Uterus (tissue), 4 donors: ENCODE measurements at places on chromosomes 7 and 10. TPM values are rescaled to one million over a fixed set of nuclear protein-coding genes. Genes with fewer than 3 reads are reported as not detected.

Gene NPTX2
- total RNA-seq = 5.1 TPM

GRCh38 chr10:117254338-117254737, 13.4 kb downstream of the SLC18A2 start:
- H3K27ac ChIP-seq = no peak overlapping the region
- H3K27me3 ChIP-seq = no peaks in the 10 kb centered on the region
- no peak overlapping the region for H3K4me3 ChIP-seq
- H3K4me1 ChIP-seq = no peaks in the 10 kb centered on the region
- DNase-seq = no peak

Gene CREB5
- total RNA-seq = 40.2 TPM

GRCh38 chr10:22345301-22346095, at the start of gene SPAG6:
Gene SPAG6 (plus strand): TSS chr10:22345496. CDS start chr10:22345612, 116 bp downstream.
- no peak within 1 kb of the TSS for H3K4me3 ChIP-seq
- DNase-seq = no peak
- H3K27ac ChIP-seq = no peak within 1 kb of the TSS
- peaks cover 60% of the 10 kb centered on the region for H3K27me3 ChIP-seq

GRCh38 chr7:154917808-154918160, 85.1 kb downstream of the PAXIP1 start:
- no peaks in the 10 kb centered on the region for H3K36me3 ChIP-seq
- no peaks in the 10 kb centered on the region for H3K27me3 ChIP-seq
- DNase-seq = no peak
- no peaks in the 10 kb centered on the region for H3K4me1 ChIP-seq

DNA sequence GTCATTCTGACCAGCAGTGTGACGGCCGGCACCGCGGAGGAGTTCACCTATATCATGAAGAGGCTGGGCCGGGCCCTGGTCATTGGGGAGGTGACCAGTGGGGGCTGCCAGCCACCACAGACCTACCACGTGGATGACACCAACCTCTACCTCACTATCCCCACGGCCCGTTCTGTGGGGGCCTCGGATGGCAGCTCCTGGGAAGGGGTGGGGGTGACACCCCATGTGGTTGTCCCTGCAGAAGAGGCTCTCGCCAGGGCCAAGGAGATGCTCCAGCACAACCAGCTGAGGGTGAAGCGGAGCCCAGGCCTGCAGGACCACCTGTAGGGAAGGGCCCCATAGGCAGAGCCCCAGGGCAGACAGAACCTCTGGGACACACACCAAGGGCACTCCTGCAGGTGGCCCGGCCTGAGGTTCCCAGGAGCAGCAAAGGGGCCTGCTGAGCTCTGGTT, 9.0 kb downstream of the RBP3 start:
- H3K27ac ChIP-seq = no peak overlapping the region
- no peak overlapping the region for H3K4me3 ChIP-seq
- no peak for DNase-seq
- no peaks in the 10 kb centered on the region for H3K27me3 ChIP-seq

DNA sequence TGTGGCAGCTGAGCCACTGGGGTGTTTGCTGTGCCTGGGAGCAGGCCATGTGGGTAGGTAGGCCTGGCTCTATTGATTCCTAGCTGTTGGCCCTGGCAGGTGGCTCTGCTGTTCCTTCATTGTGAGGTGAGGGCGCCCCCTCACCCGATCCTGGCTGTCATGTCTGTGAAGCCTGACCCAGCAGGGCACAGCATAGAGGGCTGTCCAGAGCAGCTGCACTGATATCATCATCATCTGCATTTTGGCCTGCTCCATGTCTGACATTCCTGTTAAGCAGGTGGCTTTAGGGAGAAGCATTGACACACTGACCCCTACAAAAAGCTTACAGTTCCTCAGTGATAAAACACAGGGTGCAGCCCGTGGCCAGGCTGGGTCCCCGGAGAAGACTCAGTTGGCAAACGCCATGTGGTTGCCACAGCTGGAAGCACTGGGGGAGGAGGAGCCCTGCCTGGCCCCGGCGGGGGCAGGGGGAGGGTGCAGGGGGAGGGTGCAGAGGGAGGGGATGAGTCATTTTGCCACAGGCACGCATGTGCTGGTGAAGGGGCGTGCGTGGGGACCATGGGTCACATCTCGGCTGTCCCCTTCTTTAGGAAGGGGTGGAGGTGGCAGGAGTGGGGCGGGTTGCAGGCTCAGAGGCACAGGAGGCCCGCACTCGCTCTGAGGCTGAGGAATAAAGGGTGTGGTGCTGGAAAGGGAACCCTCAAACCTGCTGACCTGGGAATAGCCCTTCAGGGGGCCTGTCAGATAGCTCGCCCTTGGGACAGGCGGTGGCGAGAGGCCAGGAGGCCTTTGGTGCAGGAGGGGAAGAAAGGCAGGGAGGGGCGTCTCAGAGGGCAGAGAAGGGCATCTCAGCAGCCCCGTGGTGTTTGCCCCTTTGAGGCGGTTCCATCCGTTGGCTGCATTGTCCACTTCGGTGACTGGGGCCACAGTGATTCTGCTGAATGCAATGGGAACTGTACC, 31.6 kb downstream of the IKZF1 start:
- no peaks in the 10 kb centered on the region for H3K36me3 ChIP-seq
- no peak overlapping the region for H3K27ac ChIP-seq
- no peak overlapping the region for H3K4me3 ChIP-seq
- H3K27me3 ChIP-seq = no peaks in the 10 kb centered on the region

Gene FBXL13
- total RNA-seq = 12.9 TPM

- H3K36me3 ChIP-seq = no peaks in the 10 kb centered on the region
- H3K4me3 ChIP-seq = no peak overlapping the region
- no peaks in the 10 kb centered on the region for H3K27me3 ChIP-seq
- no peak overlapping the region for H3K27ac ChIP-seq
Measured at GRCh38 chr7:140232957-140233917, 56.5 kb upstream of the KDM7A start.

Gene PDLIM1
- 14.0 TPM for total RNA-seq

DNA sequence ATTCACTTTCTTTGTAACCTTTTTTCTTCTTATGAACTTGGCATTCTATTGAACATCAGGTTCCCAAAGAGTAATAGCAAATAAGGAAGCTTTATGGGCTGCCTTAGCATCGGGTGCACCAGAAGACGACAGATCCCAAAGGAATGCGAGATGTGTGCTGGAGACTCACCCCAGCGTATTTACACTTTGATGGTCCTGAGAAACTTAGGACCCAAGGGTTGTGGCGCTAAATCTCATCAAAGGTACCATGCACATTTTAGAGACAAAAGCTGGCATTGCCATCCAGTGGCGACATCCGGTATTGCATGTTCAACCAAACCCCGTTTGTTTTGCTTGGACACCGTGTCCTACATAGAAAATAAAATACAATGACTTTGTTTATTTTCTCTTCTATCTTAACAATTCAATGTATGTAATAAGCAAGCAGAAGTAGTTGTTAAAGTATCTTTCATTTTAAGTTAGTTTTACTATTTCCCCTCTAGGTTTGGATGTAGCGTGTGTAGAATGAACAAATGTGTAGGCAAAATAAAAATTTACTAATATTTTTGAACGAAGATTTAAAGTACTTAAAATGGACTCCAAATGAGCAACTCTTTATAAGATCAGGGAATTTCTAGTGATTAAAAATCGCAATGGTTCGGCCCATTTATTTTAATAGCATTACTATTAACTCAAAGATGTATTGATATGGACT, 1154.8 kb downstream of the GATA3 start:
- peak; percentile 41 for DNase-seq
- H3K4me1 ChIP-seq = no peaks in the 10 kb centered on the region
- H3K4me3 ChIP-seq = no peak overlapping the region

Gene SLC16A9
- total RNA-seq = 18.2 TPM

DNA sequence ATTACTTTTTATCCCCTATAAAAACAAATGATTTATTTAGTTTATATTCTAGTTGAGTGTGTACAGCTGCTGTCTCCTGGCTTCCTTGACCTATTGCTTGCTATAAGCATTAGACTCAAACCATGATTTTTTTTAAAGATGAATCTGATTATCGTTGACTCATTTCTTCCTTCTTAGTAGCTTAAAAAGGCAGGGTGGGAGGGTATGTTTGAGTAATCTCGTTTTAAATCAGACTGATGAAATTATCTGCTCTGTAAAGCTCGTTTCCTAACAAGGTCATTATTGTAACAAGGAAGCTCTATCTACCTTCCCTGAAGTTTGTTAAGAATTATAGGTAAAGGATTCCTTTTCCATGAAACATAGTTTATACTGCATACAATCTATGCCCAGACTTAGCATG, 276.3 kb upstream of the KCND2 start:
- H3K4me1 ChIP-seq = no peaks in the 10 kb centered on the region
- no peak for DNase-seq
- no peak overlapping the region for H3K4me3 ChIP-seq
- H3K36me3 ChIP-seq = no peaks in the 10 kb centered on the region
- H3K27me3 ChIP-seq = no peaks in the 10 kb centered on the region

Gene CASP7
- total RNA-seq = 8.5 TPM
